Natural killer cell (primary cell): ENCODE measurements at places on chromosomes 5 and 9. TPM values are rescaled to one million over a fixed set of nuclear protein-coding genes. Genes with fewer than 3 reads are reported as not detected.

The PCDHAC1 gene
- total RNA-seq = not detected

The FBP1 gene
- total RNA-seq = 14.0 TPM

The PCDHB10 gene
- total RNA-seq = not detected

The OR13C8 gene
- not detected for total RNA-seq

The FABP6 gene
- not detected for total RNA-seq

The RASEF gene
- not detected for total RNA-seq

The USP20 gene
- 66.8 TPM for total RNA-seq

The PCDHGA11 gene
- 1.2 TPM for total RNA-seq

The MGAT4B gene
- total RNA-seq = 143 TPM

The B4GALT1 gene
- total RNA-seq = 143 TPM

The NR4A3 gene
- total RNA-seq = 38.6 TPM

The OBP2B gene
- total RNA-seq = not detected

The GCNT4 gene
- total RNA-seq = 2.0 TPM

The SLC6A7 gene
- not detected for total RNA-seq

The SYNPO gene
- 0.48 TPM for total RNA-seq

The LTC4S gene
- 3.0 TPM for total RNA-seq

The GBA2 gene
- 76.4 TPM for total RNA-seq

The NACC2 gene
- total RNA-seq = 21.6 TPM

The FAM174A gene
- total RNA-seq = 10.4 TPM

The PCDHB4 gene
- not detected for total RNA-seq

The ASPN gene
- not detected for total RNA-seq

The AHRR gene
- 1.4 TPM for total RNA-seq

The LURAP1L gene
- total RNA-seq = not detected

The SLC4A9 gene
- total RNA-seq = not detected

The TLX3 gene
- not detected for total RNA-seq

The CCNI2 gene
- total RNA-seq = 0.23 TPM

The HAPLN1 gene
- not detected for total RNA-seq

The DNM1 gene
- 1.4 TPM for total RNA-seq

The FCN2 gene
- not detected for total RNA-seq

The C9 gene
- not detected for total RNA-seq

The NME5 gene
- total RNA-seq = not detected

The SH3GL2 gene
- not detected for total RNA-seq

The SPAG8 gene
- 2.1 TPM for total RNA-seq

The SPINK13 gene
- total RNA-seq = not detected

The TEX48 gene
- total RNA-seq = not detected

The SHOC1 gene
- total RNA-seq = not detected

The GRIA1 gene
- not detected for total RNA-seq

The SEC24A gene
- 20.9 TPM for total RNA-seq

The DOCK2 gene
- 320 TPM for total RNA-seq

The SLC36A1 gene
- total RNA-seq = 16.1 TPM
